ENCODE measurements at places on chromosomes 1 and 21.

GRCh38 chr1:244311784-244312532, 139.8 kb downstream of the ADSS2 start:
- DNase-seq = no peak

- no peak for DNase-seq
Measured at GRCh38 chr1:208209896-208210589, 34.1 kb downstream of the PLXNA2 start.

DNA sequence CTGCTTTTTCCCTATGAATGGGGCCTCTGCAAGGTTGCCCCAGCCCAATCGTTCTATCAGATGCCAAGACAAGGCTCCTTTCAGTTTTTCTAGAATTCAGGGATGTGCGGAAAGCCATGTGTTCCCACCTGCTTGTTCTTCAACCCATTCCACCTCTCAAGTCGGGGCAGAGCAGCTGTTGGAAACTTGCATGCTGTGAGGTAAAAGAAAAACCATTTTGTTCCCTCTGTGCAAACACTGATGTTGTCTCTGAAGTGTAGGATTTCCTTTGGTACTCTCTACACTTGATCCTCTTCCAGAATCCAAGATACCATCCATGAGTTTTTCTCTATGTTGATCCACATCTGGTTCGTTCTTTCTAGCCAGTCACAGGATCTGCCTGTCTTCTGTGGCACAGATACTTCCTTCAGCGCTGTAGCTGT, 7.3 kb downstream of the IER5 start:
- no peak for DNase-seq

DNA sequence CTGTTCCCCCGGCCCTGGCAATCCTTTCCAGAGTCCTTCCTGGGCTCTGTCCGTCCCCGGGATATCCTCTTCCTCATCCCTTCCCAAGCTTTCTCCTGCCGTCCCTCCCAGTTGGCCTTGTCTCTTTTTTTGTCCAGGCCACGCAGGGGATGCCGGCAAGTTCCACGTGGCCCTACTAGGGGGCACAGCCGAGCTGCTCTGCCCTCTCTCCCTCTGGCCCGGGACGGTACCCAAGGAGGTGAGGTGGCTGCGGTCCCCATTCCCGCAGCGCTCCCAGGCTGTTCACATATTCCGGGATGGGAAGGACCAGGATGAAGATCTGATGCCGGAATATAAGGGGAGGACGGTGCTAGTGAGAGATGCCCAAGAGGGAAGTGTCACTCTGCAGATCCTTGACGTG, 13.4 kb upstream of the SVBP start:
- DNase-seq = no peak

DNA sequence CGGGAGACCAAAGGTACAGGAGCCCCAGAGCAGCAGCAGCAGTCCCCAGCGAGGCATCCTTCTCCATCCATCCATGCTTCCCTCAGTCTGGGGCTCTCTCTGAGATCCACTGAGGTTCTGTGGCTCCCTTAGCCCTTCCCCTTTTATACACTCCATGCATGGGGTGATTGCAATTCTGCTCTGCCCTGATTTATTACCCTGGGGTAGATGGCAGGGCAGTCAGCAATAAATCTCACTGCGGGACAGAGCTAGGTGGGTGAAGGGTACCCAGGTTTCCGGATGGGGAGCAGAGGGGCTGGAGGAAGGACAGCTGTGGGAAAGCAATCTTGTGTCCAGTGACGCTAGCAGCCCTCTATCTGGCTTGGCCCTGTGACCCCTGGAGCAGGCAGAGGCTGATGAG, at the start of gene REN:
REN (minus strand) TSS at position 119 of the 400 bp plus-strand sequence; CDS start at position 75, 44 bp downstream.
- DNase-seq = no peak

DNA sequence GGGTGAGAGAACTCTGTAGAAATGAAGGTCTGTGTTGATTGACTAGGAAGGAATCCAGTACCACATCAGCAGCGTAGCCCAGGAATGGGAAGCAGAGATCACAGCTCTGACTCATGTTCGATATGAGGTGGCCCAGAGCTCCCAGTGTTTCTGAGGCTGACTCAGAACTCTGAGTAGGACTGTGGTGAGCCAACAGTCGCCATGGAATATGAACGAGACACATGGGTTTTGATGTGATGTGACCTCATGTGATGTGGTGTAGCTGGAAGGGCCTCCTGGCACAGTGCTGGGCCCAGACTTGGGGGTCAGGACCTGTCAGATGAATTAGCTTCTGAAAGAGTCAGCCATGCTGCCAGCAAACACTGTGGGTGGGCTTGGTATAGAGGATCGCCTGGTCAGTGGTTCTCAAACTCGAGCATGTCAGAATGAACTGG, 237.0 kb downstream of the MRPL39 start:
- peak; percentile 99 for DNase-seq

GRCh38 chr1:7549277-7550161, 221.6 kb upstream of the VAMP3 start:
- DNase-seq = peak; percentile 78

DNA sequence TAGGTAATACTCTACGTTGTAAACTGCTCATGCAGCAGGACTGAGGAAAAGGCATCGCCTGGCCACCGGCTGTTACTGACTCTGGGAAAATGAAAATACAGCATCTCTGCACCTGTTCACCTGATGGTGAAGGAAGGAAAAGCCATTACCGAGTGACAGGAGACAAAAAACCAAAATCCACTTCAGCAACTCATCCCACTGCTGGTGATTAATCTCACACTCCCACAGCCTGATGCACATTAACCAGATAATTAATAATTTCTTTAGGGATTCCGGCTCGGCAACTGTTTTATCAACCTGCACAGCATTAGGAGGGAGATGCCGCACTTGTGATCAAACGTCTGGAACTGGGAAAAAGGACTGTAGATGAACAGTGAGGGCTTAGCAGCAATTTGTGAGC, 183.9 kb upstream of the ESRRG start:
- DNase-seq = no peak

- no peak for DNase-seq
Measured at GRCh38 chr1:25045480-25046193, 115.6 kb upstream of the RUNX3 start.

DNA sequence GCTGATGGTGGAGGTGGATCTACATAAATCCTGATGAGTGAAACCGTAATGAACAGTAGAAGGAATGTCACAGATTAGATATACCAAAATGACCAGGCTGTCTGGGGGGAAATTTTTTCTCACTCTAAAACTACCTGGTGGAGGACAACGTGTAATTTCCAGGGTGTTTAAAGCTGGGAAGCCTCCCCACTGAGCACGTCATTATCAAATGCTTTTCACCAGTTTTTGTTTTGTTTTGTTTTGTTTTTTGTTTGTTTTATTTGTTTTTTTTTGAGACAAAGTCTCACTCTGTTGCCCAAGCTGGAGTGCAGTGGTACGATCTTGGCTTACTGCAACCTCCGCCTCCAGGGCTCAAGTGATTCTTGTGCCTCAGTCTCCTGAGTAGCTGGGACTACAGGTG, 11.6 kb downstream of the AGPAT3 start:
- DNase-seq = no peak

GRCh38 chr1:154819628-154820590, 50.2 kb downstream of the KCNN3 start:
- DNase-seq = no peak

Data from fibroblast of upper back skin (primary cell).